ENCODE measurements at places on chromosomes 12 and 14. TPM values are rescaled to one million over a fixed set of nuclear protein-coding genes. Genes with fewer than 3 reads are reported as not detected.
A peak's percentile ranks its signal among the peaks of the same experiment; 100 is the strongest.

The C12orf54 gene
- not detected for total RNA-seq

The FGD4 gene
- total RNA-seq, result 37.4 TPM

The VDR gene
- total RNA-seq, result 10.1 TPM

The IL31 gene
- not detected for total RNA-seq

The OTOGL gene
- total RNA-seq, result 0.05 TPM

The LTB4R gene
- 18.7 TPM for total RNA-seq

The HIP1R gene
- total RNA-seq, result 234 TPM

DNA sequence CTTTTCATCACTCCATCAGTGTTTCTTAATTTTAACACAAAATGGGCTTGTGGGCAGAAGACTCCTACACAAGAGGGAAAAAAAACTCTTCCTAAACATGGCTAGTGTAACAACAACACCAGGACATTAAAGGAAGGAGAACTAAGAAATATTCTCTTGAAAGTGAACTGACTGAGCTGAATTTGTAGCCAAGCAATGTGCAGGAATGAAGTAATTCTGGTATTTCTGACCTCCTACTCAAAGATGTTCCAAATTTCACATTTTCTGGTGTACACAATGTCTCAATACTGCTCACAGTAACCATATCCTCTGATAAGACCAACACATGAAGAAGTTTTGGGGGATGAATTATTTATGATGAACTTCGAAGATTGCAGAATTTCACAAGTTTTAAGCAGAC, 357.3 kb downstream of the DUSP6 start:
- no peak for DNase-seq

GRCh38 chr14:50012644-50013043, 103.7 kb downstream of the VCPKMT start:
- no peak for DNase-seq

- DNase-seq, result peak; percentile 52
Measured at GRCh38 chr12:89064780-89065179, 287.5 kb downstream of the DUSP6 start.

DNA sequence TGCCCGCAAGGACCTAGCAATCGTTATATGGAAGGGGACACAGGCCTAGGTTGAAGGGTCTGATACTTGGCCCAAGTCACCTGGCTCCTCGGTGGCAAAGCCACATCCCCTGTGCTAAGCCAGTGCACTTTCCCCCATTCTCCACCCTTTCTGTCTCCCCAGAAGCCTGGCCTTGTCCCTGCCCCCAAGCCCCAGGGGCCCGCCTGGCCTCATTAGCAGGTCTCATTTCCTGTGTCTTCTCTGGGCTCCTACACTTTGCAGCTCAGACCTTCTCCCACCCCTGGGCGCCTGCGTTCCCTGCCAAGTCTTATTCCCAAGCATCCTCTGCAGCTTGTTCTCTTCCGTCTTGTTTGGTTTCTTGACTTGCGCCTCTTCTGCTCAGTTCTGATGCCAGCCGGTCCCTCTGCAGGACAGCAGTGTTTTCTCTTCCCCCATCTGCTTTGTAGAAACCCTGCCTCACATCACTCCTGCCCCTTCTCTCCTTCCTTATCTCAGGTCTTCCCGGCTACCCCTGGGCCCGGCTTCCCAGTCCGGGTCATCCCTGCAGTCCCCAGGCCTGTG, 66.7 kb downstream of the SLC24A4 start:
- DNase-seq, result no peak

GRCh38 chr14:55938249-55938791, 179.9 kb upstream of the PELI2 start:
- no peak for DNase-seq

DNA sequence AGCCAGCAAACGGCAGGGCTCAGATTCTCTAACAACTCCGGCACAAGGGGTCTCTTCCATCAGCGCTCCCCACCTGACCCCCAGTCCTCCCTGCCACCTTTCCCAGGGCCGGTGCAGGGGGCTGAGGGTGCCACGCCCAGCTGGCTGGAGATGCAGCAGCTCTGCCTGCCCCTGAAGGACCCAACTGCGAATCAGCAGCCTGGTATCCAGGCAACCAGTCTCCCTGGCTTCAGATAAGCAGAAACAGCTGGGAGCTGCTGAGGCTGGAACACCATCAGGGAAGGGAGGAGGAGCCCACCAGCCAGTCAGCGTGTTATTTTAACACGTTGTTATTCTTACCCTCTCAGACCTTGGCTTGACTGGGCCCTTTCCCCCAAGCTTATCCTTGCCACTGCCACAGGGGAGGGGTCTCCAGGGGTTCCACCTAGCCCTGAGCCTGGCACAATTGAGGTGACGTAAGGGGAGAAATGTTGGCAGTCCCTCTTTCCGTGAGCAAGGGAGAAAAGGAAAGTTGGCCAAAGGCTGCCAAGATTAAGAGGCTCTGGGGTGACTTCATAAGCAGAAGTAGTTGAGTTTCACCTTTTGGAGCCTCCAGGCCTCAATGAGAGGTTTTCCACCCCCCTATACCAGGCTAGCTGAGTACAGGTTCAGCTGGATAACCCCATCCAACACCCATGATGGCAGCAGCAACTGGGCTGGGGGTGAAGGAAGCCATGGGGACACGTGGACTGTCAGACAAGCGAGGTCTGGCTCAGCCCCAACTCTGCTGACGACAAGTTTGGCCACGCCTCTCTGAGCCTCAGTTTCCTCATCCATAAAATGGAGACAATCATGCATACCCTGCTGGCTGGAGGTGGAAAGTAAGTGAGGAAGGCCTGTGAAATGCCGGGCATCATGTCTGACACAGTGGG, 91.1 kb downstream of the IRF2BPL start:
- DNase-seq, result no peak

DNA sequence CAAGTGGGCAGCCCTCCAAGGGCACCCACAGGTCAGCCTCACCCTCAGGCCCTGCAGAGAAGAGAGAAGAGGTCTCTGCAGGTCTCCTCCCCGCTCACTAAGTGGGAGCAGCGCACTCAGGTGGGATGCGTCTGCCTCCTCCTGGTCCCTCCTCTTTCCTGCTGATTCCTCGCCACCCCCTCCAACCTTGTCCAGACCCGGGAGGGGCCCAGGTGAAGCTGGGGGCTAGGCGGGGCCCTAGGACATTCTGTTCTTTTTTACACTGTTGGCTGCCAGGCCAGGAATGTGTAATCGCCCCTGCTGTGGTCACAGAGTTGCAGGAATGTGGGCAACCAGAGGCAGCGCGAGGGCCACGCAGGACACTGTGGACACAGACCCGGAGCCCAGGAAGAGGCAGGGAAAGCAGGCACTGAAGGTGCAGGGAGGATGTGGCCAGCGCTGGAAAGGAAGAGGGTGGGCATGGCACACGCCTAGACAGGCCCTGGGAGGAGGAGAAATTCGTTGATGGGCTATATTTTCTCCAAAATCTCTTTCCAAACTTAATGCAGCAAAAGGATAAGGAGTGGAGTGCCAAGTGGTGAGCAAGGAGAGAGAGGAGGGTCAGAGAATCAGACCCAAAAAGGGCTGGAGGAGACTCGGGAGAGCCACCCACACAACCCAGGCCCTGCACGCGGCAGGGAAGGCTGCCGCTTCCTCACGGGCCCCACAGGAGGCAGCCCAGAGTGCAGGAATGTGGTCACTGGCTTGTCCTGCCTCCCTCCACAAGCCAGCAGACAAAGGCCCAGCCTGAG, 911 bp upstream of the SCNN1A start:
- peak; percentile 74 for DNase-seq

DNA sequence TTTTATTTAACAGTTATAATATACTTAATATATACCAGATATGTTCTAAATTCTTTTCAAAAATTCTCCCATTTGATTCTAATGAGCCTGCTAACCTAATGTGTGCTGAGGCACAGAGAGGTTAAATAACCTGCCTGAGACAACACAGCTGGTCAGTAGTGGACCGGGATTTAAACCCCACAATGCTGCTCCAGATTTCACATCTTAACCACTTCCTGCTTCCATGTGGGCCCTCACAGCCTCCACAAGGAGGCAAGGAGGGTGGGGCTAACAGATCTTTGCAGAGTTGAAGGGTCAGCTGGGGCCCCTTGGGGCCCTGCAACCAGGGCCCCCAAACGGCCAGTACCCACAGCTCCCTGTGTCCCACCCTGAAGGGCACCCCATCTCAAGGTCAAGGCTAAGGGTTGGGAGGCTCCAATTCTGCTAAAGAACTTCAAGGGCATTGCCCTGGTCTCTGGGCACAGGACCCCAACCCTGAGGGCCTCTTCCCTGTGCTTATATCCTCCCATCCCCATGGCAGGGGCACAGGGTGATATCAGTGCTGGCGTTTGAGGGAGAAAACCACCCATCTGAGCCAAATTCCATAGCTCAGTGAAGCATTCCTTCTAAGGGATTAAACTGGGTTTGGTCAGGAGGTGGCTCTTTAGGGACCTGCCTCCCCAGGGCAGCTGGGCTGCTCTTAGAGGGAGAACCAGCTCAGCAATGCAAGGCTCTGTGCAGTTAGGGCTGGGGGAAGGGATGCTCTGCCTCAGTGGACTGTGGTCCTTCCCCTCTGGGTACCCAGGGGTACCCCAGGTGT, 2.2 kb downstream of the KRT80 start:
- DNase-seq, result no peak

- no peak for DNase-seq
Measured at GRCh38 chr12:9662488-9662887, 7.0 kb upstream of the CLEC2D start.

GRCh38 chr12:81332054-81332453, 254.2 kb downstream of the ACSS3 start:
- DNase-seq, result no peak

- no peak for DNase-seq
Measured at GRCh38 chr14:95504135-95505029, 12.1 kb downstream of the SYNE3 start.

- no peak for DNase-seq
Measured at GRCh38 chr12:95237315-95237714, 19.7 kb downstream of the VEZT start.

DNA sequence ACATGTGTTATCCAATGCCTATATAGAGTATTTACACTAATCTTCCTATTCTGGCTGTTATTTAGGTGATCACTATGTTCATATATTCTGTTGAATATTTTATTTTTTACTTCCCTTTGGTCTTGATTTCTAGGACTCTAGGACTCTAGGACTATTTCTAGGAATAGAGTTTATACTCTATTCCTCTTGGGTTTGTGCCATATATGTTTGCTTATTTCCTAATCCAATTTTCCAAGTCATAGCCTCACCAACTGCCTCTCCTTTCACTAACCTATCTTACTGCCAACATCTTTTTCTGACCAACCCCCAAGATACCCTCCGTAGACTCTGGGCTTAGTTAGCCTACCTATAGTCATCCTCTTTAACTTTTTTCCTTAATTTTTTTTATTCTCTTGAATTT, 28.5 kb downstream of the ARF6 start:
- DNase-seq, result no peak

- no peak for DNase-seq
Measured at GRCh38 chr14:82046512-82047226, 513.0 kb upstream of the SEL1L start.

DNA sequence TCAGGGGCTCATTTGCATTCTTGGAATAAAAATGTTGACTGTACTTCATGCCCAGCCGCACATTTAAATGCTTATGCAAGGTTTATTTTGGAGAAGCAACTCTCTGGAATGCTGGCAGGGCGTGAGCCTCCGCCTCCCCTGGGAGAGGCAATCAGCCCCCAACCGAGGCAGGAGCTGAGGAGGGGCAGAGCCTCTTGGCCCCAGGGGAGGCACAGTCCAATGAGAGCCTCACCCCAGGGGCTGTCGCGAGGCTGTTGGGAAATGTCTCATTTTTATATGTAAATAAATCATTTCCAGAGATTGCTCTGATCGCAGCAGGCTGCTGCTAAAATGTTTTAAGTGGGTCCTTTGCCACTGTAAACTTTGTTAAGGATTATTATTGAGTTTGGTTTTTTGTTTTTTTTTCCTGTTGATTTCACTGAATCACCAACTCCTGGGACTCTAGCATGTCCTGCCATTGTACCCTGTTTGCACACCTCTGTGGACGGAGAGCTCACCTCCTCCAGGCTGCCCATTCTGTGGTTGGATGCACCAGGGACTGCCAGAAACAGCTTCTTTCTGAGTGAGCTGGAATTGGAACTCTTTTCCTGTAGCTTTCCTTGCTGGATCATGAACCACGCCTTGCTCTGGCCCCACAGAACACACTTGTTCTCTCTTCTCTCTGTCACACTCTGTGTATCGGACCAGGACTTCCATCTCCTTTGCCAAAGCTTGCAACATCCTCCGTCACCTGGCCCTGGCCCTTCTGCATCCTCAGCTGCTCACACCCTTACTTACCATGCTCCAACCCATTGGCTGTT, 46.9 kb upstream of the FAM181A start:
- no peak for DNase-seq

DNA sequence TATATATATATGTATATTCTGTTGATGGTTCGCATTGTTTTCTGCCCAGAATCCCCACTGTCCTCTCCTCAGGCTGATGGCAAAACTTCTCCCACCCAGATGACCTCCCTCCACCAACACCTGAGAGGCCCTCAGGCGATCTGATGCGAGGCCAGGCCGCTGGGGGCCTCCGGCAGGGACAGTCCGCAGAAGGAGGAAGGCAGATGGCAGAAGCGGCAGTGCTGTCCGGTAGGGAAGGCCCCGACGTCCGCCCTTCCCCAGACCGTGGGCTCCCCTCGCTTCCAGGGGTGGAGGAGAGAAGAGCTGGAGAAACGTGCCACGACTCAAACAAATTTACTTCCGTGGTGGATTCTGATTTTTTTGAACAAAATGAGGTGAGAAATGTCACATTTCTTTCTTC, 178.3 kb upstream of the RGS6 start:
- no peak for DNase-seq

DNA sequence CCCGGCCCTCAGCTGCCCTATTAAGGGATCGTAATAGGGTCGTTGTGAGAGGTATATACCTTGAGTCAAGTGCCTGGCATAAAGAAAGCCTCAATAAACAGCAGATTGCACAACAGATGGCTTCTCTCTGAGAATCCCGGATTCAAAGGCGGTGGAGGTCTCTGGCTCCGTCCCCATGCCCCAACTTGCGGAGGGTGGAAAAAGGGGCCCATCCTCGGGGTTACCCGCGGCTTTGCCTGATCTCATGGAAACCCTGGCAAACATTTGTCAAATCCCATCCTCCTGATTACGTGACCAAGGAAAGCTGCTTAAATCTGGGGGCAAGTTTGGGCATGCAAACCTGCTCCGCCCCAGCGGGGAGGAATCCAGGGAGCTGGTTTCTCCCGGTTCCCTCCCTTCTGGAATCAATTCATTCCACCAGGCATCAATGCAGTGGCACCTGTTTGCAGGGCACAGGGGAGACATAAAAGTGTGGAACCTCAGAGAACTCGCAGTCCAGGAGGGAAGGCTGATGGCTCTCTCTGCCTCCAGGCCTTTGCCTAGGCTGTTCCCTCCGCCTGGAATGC, 12.3 kb downstream of the TRPV4 start:
- DNase-seq, result no peak

DNA sequence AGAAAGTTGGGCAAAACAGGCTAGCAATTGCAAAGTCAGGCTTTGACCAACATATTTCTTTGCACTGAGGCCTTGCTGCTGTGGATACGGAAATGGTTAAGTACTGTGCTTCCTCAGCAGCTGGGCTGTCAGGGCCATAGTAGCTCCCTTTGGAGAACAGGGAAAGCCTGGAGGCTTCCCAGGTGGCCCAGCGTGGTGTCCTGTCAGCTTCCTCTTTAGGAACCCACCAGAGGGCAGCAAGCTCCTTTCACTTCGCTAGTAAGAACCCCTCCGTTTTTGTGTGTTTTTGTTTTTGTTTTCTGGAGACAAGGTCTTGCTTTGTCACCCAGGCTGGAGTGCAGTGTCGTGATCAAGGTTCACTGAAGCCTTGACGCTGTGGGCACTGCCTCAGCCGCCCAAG, 1.7 kb upstream of the CFAP251 start:
- peak; percentile 27 for DNase-seq

Measured in Calu3 (cell line).